ENCODE measurements at places on chromosomes 2 and 18.

GRCh38 chr2:216683846-216684245 lies 11.5 kb downstream of the IGFBP5 start:
- peak; percentile 10 for DNase-seq

DNA sequence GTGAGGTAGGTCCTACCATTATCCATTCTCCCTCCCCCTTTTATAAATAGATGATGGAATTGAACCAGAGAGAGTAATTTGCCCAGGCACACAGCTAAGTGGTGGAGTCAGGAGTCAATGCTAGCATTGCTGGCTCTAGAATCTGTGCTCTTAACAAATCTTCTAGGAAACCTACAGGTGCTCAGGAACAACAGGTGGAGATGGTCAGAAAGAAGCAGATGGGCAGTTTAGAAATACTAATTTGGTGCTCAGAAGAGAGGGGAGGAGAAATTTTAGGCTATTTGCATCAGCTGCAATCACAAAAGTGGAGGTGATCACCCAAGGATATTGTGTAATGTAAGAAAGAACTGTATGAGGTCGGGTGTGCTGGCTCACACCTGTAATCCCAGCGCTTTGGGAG lies 219.4 kb upstream of the SMAD7 start:
- no peak for DNase-seq

DNA sequence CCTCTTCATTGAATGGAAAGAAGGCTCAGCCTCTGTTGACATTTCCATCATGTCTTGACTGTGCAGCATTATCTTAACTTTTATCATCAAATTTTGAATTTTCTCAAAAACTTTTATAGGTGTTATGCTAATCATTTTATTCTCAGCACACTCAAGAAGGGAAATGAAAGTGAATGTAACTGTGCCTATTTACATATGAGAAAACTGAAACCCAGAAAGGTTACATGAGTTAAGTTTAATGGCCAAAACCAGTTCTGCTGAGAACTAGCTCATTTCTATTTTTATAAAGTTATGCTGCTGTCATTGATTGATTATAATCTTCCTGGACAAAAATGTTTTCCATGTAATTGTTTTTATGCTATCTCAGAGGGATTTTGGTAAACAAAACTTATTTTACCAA lies 618.8 kb upstream of the NRXN1 start:
- no peak for DNase-seq

DNA sequence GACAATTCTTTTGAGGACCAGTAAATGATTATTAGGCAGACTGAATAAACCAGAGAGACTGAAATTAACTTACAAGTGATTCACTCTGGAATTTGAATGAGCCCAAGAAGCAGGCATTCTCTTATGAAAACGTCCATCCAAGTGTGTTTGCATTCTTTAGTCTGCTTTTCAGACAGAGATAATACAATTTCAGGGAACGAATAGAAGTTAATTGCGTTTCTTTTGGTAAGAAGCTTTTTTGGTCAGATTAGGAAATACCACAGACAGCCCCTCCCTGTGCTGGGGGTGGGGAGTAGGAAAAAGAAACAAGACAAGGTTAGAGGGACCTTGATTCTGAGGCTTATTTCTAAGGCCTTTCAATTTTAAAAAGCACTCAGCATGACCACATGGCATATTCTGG lies 874.4 kb downstream of the SUCLG1 start:
- DNase-seq = no peak

- DNase-seq = peak; percentile 47
Measured at GRCh38 chr2:101991721-101992145, at the start of gene IL1R2. Gene IL1R2 (plus strand): TSS chr2:101991960. CDS start chr2:102008576, 16,616 bp downstream.

- DNase-seq = no peak
Measured at GRCh38 chr2:110991911-110992310, 128.8 kb upstream of the BCL2L11 start.

DNA sequence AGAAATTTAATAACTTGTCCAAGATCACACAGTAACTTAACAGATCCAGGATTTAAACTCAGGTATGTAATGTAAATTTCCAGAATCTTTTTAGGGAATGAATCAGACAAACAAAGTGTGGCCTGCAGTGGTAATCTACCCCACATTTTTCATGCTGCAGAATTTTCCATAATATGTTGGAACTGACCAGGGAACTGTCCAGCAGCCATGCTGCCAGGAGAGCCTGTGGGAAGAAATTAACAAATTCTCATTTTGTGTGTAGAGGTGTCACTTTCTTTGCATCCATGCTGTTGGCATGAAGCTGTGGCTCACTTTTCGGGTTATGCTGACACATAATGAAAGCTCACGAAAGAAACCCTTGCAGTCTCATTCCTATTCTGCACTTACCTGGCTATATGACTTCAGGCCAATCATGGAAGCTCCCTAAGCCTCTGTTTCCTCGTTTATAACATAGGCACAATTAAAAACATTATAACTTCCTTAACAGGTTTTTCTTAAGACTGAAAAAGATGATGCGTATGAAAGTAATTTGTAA lies 54.7 kb downstream of the CDKL4 start:
- DNase-seq = no peak

- peak; percentile 51 for DNase-seq
Measured at GRCh38 chr2:231104115-231104713, 20.6 kb downstream of the HTR2B start.

DNA sequence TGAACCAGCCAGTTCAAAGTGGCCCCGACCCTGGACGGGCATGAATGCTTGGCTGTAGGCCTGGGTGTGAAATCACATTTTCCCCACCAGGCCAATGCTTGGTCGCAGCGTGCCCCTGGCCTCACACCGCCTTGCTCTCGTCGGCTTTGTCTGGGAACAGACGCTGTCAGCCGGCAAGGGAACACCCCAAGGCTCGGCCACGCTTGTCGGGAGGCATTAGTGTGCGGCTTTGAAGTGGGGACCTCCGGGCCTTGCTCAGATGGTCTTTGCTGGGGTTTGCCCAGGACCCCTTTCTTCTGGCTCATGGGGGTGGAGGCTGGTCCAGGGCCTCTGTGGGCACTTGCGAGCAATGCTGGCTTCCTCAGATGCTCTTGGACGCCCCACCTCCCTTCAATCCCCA lies 79.1 kb downstream of the INHBB start:
- DNase-seq = no peak

GRCh38 chr18:63107171-63107845 lies 212.3 kb downstream of the BCL2 start:
- DNase-seq = no peak

DNA sequence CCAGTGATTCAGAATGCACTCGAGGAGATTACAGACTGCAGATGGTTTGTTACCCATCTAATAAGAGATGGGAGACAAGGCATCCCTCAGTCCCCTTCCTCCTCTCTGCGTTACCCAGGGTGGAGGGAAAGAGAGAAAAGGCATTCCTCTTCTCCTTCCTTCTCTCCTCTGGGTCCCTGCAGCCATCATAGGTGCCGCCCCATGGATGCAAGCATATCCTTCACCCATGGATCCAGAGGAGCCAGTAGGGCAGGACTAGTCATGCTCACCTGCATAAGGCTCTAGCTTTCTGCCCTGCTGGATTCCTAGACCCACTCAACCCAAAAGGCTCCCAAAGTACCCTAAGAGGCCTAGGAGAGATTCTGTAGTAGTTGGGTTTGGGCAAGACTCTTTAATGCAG lies 20.4 kb downstream of the CMPK2 start:
- peak; percentile 4 for DNase-seq

- peak; percentile 27 for DNase-seq
Measured at GRCh38 chr2:24903161-24904103, 16.6 kb downstream of the ADCY3 start.

GRCh38 chr18:71471963-71472725 lies 1072.0 kb downstream of the CBLN2 start:
- DNase-seq = no peak

DNA sequence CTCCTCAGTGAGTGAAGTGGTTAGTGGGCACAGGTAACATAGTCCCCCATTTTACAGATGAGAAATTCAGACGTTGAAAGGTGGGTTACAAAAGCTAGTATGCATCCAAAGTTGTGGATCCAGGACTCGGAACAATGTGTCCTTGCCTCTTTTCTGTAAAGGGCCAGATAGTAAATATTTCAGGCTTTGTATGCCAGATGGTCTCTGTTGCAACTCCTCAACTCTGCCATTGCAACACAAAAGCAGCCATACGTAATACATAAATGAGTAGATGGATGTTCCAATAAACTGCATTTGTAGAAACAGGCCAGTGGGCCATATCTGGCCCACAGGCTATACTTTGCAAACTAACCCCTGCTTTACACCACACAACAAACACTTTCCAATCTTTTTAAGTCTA lies 166.6 kb upstream of the PKDCC start:
- DNase-seq = no peak

DNA sequence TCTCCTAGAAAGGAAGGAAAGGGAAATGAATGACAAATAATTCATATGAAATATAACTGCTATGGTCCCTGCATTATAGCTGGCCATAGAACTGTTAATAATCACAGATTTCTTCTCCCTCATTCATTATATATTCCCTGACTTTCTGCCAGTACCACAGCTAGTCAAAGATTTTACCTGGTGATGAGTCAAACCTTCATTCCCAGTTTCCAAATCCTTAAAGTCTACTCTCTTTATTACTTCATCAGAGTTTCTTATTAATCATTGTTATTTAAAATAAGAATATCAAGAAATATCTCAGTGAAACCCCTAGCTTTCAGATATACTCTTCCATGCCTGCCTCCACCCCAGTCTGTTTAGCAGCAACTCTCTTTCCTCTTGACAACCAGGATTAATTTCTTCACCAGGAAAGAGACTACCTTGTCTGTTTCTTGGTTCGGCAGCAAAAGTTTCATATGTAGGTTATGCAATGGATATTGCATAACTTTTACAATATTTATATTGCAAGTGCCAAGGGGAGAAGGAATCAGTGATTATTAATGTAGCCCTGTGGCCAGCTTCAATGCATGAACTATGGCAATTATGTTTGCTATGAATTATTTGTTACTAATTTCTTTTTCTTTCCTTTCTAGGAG lies 533.8 kb downstream of the FBXO15 start:
- DNase-seq = no peak

GRCh38 chr2:19367326-19367725 lies 8.9 kb upstream of the OSR1 start:
- DNase-seq = no peak

GRCh38 chr2:1727101-1727771 lies 17.1 kb downstream of the PXDN start:
- no peak for DNase-seq

DNA sequence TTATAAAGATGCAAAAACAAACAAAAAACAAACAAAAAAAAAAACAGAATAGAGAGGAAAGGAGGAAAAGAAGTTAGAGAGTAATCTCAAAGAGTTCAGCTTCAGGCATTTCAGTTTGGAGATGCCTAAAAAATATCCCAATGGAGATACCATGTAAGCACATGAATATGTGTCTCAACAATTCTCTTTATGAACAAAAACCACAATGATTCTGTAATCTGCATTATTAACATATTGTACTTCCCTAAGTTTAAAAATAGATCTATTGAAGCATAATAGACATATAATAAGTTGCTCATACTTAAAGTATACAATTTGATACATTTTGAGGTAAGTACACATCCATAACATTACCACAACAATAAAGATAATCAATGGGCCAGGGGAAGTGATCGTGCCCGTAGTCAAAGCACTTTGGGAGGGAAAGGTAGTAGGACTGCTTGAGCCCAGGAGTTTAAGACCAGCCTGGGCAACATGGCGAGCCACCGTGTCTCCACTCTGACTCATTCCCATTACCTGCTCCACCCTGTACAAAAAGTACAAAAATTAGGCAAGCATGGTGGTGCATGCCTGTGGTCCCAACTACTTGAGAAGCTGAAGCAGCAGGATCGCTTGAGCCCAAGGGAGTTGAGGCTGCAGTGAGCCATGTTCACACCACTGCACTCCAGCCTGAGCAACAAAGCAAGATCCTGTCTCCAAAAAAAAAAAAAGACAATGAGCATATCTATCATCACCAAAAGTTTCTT lies 158.9 kb downstream of the ATAD2B start:
- peak; percentile 13 for DNase-seq

GRCh38 chr2:10057231-10058107 lies 14.1 kb downstream of the KLF11 start:
- no peak for DNase-seq

GRCh38 chr2:236940916-236941520 lies 144.7 kb upstream of the COPS8 start:
- DNase-seq = no peak

DNA sequence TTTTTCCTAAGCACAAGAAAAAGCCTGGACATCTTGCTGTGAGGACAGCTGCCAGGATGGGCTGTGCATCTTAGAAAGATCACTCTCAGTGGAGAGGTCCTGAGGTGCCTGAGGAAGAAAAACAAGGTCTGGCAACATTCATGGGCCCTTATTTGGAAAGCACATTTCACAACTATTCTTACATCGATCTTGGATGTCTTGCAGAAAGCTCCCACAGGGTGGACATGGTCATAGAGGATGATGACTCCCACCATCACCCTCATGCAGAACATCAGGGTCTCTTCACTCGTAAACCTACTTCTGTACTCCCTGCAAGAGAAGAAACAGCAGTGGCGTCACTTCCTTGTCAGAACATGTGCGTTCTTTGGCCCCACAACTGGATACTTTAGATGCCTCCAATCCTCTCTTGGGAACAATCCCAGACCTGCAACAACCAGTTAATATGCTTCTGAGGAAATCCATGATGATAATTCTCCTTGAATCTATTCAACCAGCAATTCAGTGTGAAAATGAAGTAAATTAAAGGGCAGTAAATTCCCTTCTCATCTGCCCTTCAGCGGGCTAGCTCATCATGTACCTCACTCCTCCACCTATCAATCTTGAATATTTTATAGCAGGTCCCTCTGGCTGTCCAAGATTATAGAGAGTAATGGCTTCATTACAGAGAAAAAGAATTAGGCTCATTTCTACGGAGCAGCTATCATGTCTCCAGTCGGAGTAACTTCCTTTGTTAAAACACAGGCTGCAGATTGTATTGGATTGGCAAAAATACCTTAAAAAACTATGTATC lies 106.2 kb downstream of the CYRIA start:
- no peak for DNase-seq

GRCh38 chr2:107989445-107989844 lies 3.1 kb downstream of the SLC5A7 start:
- no peak for DNase-seq

DNA sequence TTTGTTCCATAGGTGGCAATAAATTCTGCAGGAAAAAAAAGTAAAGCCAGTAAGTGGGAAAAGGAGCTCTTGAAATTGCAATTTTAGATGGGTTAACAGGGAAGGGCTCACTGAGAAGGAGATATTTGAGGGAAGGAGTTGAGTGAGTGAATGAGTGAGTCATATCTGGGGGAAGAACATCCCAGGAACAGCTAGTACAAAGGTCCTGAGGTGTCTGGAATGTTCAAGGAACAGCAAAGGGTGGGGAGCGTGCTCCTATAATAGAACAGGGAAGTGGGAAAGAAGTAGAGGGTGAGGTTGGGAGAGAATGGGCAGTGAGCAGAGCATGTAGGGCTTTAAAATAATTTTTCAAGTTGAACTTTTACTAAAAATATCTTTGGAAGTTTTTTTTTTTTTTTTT lies 68.0 kb upstream of the PSME4 start:
- no peak for DNase-seq

- DNase-seq = no peak
Measured at GRCh38 chr2:20588918-20589871, 61.7 kb downstream of the HS1BP3 start.
